GM23338 (cell line): ENCODE measurements at places on chromosomes 3 and 15. TPM values are rescaled to one million over a fixed set of nuclear protein-coding genes. Genes with fewer than 3 reads are reported as not detected.

GRCh38 chr15:71549091-71549490 is 261.3 kb upstream of the NR2E3 start:
- H3K4me1 ChIP-seq = no peaks in the 10 kb centered on the region
- no peak overlapping the region for H3K27ac ChIP-seq
- H3K36me3 ChIP-seq = no peaks in the 10 kb centered on the region
- H3K27me3 ChIP-seq = no peaks in the 10 kb centered on the region

Gene UQCC5
- 156 and 157 TPM in 2 replicates for polyA plus RNA-seq

DNA sequence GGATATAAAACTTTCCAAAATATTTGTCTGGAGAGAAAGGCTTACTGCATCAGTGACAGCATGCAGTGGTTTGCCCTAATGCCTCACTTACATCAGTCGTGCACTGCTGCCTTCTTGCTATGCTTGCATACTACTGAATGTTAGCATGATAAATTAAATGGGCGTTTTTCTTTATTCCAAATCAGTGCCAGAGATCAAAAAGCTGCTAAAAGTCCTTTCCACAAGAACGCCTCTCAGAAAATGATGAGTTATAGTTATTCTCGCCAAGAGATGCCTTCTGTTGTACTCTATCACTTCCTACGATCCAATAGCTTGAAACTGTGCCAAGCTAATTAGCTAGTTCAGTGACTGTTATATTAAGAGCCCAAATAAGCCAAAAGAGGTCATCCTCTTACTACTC is 345.8 kb upstream of the ROBO2 start:
- no peaks in the 10 kb centered on the region for H3K36me3 ChIP-seq
- no peak overlapping the region for H3K4me3 ChIP-seq
- H3K4me1 ChIP-seq = peaks cover 6% of the 10 kb centered on the region
- no peaks in the 10 kb centered on the region for H3K27me3 ChIP-seq

DNA sequence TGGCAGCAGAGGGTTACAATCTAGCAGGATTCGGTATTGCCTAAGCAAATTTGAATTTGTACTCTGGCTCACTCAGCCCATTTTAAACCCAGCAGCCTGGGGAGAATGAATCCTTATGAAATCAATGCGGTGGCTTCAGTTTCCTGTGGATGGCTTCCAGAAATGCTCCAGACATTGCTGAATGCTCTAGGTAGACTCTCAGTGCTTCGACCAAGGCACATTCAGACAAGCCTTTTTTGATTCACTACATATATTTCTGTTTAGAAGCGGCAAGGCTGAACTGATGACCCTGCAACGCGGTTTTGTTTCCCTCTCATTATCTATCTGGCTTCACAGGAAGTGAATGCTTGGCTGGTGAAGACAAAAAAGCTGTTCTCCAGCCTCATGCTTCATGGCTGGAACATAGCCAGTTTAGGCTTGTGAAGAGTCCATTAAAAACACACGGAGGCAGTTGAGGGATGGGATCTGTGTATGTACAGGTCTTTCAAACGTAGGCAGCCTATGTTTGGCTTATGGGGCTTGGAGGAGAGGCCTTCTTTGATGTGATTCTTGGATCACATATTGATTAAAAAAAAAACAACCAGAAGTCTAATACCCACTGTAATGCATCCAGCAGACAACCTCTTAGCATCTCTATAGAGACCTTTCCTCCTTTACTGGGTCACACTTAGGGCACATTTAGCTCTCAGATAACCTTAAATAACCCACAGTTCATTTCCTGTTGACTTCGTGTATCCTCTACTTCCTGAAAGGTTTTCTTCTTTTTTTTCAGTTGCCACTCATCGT is 400.2 kb upstream of the TBL1XR1 start:
- no peak overlapping the region for H3K27ac ChIP-seq
- H3K4me1 ChIP-seq = peaks cover 26% of the 10 kb centered on the region
- no peak overlapping the region for H3K4me3 ChIP-seq
- DNase-seq = no peak
- no peaks in the 10 kb centered on the region for H3K36me3 ChIP-seq
